Liver (tissue), 10 donors: ENCODE measurements at places on chromosomes 11 and 22. TPM values are rescaled to one million over a fixed set of nuclear protein-coding genes. Genes with fewer than 3 reads are reported as not detected.

DNA sequence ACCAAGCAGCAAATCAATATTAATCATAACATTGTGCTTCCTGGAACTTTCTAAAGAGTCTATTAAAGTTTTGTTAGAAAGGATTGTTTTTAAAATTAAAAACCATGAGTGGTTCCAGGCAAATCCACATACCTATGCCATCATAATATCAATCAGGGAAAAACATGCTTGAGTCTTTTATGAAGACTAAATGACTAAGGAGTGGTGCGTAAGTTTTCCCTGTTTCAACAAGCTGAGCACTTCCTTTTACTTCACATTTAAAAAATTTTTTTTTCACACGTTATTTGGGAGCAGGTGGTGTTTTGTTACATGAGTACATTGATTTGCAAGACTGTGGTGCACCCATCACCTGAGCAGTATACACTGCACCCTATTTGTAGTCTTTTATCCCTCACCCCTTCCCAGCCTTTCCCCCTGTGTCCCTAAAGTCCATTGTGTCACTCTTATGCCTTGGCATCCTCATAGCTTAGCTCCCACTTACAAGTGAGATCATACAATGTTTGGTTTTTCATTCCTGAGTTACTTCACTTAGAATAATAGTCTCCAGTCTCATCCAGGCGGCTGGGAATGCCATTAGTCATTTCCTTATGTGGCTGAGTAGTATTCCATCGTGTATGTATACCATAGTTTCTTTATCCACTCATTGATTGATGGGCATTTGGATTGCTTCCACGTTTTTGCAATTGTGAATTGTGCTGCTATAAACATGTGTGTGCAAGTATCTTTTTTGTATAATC lies 1190.3 kb upstream of the RAG2 start:
- DNase-seq, result no peak

DNA sequence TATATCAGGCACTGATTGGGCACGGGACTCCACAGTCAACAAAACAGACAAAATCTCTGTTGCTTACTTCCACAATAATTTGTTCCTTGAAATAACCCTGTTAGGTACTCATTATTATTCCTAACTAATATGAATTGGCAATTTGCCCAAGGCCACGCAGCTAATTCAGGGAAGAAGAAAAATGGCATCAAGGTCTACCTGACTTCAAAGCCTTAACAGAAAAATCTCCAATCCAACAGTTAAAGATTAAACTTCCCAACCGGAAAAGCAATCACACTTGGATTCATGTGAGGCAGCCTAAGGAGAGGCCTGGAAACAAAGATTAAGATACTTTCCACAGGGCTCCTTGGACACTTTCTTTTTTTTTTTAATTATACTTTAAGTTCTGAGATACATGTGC lies 68.9 kb downstream of the PRCP start:
- DNase-seq, result no peak

DNA sequence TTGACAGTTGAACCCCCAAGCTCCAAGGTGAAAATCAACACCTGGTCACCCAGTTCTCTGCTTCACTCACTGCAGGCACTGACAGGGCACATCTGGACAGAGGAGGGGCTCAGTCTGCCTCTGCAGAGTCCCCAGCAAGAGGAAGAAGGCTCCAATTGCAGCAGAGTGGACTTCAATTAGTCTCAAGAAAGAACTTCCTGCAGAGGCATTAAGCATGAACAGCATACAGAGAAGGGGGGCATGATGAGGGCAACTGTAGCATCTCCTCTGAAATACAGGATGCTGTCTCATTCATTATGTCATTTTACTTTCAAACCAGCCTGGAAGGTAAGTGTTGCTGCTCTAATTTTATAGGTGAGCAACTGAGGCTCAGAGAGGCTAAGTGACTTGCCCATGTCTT lies 11.1 kb downstream of the GDPD5 start:
- DNase-seq, result no peak

GRCh38 chr22:29487426-29487986 lies 7.5 kb downstream of the NEFH start:
- DNase-seq, result no peak

DNA sequence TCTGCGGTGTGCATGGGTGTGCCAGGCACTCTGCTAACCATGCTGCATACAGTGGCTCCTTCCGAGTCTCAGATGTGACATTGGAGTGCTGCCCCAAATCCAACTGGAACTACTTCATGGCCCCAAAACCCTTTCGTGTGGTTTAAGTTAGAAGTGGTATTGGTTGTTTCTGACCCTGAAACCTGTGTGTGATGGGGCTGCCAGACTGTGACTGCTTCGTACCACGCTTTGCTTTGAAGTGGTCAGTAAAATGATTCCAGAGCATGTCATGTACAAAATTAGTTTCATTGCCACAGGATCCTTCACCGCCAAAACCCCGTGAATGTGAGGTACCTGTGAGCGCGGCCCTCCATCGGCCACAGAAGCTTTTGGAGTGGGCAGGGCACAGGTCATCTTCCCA lies 142.2 kb downstream of the WNT7B start:
- DNase-seq, result no peak

GRCh38 chr11:58047818-58048217 lies 17.1 kb downstream of the OR6Q1 start:
- DNase-seq, result no peak

GRCh38 chr11:31802990-31803812 lies 7.9 kb downstream of the PAX6 start:
- DNase-seq, result peak; percentile 30

- no peak for DNase-seq
These were observed 58.1 kb downstream of the LINC01488 start for GRCh38 chr11:69539416-69540117.

- DNase-seq, result no peak
These were observed 1.7 kb downstream of the SEZ6L start for GRCh38 chr22:26170795-26171580.

DNA sequence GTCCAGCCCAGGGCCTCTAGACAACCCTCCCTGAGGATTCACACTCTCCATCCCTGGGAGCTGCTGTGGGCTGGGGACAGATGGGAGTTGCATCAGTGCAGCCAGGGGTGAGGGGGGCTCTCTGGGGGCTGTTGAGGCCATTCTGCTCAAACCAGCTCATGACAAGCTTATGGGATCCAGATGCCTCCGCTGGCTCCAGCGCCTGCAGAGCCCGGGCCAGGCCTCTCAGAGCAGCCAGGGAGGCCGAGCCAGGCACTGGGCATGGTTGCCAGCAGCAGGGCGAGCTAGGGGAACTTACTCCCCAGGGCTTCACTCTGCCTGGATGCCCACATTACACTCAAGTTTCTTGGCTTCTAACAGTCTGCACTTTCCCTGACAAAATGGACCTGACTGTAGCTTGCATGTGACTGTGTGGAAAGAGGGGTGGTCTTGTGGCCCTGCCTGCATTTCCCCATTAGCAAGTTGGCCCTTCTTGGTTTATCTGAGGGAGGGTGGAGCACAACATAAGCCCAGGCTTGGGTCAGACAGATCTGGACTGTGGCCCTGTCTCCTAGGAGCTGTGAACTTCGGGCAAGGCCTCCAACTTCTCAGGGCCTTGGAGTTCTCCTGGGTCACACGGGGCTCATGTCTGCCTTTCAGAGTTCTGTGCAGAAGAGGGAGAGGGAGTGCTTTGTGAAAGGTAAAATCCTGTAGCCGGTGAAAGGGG lies 34.5 kb upstream of the CYB5R3 start:
- no peak for DNase-seq

DNA sequence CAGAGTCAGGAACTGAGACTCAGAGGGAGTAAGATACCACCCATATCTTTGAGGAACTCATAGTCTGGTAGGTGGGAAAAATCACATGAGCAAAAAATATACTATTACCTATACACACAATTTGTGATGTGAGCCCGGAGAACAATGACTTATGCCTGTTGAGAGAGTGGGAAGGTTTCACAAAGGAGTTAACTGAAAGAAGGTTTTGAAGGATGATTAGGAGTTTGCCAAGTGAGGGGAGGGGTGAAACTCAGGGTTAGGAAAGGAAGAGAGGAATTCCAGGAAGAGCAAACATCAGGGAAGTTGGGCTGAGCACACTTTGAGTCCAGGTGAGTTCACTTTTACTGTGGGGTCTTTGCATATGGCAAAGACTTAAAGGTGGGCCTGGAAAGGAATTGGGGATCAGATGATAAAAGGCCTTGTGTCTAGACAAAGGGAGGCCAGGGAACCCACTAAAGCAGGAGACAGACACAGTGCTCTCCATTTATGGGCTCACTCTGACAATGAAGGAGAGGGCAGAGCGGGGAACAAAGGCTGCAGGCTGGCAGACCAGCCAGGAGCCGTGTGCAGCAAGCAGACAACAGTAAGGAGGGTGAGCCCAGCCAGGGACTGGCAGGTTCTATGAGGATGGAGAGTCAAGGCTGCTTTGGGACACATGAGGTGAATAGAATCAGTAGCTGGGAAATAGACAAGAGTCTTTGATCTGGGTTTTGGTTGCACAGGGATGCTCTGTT lies 33.1 kb downstream of the TSPAN18 start:
- DNase-seq, result no peak

- DNase-seq, result no peak
These were observed 125.0 kb downstream of the ABTB2 start for GRCh38 chr11:34232807-34233206.

DNA sequence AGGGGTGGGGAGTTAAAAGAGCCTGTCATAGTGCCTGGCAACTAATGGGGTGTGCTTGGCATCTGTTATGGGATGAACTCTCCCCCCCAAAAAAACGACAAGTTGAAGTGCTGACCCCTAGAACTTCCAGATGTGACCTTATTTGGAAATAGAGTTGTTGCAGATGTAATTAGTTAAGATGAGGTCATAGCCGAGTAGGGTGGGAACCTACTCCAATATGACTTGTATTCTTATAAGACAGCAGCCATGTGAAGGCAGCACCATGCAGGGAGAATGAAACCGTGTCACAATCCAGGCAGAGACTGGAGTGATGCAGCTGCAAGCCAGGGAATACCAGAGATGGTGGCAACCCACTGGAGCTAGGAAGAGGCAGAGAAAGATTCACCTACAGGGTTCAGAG lies 394.5 kb downstream of the TENM4 start:
- DNase-seq, result no peak

Gene BDNF
- total RNA-seq, result 0.28 TPM

Gene ENTHD1
- not detected for total RNA-seq

Gene OR4C46
- total RNA-seq, result not detected

Gene GAB4
- not detected for total RNA-seq
